ENCODE measurements at places on chromosomes 4 and X.

GRCh38 chrX:119989905-119990555 is 46.5 kb upstream of the NKAP start:
- DNase-seq: no peak

GRCh38 chr4:61909031-61909430 is 708.9 kb downstream of the ADGRL3 start:
- DNase-seq: no peak

GRCh38 chrX:134600714-134601113 is 57.6 kb downstream of the PLAC1 start:
- DNase-seq: no peak

- DNase-seq: peak; percentile 93
Observed at GRCh38 chr4:184400375-184400870, 73.9 kb downstream of the IRF2 start.

GRCh38 chrX:149950681-149951080 is 12.4 kb upstream of the EOLA2 start:
- DNase-seq: peak; percentile 10

GRCh38 chr4:87502580-87503238 is 26.5 kb downstream of the SPARCL1 start:
- DNase-seq: no peak

- no peak for DNase-seq
Observed at GRCh38 chrX:18753631-18754030, 46.2 kb downstream of the PPEF1 start.

DNA sequence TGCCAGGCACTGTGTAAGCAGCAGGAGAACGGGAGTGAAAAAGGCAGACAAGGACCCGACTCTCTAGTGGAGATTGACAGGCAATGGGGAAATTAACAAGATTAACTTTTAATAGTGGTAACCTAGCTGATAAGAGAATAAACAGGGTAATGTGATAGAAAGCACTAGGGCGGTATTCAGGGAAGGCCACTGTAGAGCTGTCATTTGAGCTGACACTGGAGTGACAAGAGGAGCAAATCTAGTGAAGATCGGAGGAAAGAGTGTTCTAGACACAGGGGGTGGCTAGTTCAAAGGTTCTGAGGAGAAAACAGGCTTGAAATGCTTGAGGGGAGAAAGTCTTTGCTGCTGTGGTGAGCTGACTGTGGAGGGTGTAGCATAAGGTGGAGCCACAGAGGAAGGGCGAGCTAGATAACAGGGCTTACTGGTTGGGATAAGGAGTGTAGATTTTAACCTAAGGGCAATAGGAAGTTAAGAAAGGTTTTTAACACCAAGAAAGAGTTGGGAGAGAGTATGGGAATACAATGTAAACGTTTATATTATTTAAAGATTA is 122.8 kb downstream of the SLC10A7 start:
- no peak for DNase-seq

- DNase-seq: no peak
Observed at GRCh38 chrX:134186362-134187121, 50.4 kb upstream of the CCDC160 start.

- DNase-seq: no peak
Observed at GRCh38 chrX:44989995-44990770, 117.2 kb downstream of the KDM6A start.

DNA sequence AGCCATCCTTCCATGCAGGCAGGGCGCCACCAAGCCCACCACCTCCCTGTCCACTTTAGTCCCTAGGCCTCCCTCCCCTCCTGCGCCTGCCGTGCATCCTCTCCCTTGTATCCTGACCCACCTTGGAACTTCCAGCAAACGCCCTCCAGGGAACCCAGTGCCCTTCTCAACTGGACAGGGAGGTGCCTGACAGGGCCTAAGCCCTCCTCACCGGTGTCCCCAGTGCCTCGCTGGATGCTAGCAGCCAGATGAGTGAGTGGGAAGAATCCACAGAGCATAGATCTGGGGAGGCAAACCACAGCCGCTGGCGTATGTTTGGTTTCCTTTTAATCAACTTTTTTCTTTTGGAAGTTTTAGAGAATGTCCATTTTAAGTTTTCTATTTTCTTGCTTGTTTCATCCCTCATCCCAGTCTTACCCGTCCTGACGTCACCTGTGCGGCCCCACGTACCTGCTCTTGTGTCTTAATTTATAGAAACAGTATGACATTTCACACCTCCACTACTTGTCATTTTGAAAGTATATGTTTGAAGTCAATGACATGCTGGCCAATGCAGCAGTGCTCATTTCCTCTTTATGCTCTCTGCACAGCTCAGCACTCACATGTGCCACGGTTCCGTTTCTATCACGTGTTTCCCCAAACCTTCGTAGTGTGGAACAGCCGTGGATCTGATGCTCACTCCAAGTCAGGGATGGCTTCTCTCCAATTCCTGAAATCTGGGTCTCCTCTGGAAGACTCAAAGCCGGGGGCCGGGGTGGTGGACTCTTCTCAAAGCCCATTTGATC is 3.4 kb upstream of the HMX1 start:
- DNase-seq: no peak

GRCh38 chrX:23287191-23287725 is 47.4 kb upstream of the PTCHD1 start:
- no peak for DNase-seq

DNA sequence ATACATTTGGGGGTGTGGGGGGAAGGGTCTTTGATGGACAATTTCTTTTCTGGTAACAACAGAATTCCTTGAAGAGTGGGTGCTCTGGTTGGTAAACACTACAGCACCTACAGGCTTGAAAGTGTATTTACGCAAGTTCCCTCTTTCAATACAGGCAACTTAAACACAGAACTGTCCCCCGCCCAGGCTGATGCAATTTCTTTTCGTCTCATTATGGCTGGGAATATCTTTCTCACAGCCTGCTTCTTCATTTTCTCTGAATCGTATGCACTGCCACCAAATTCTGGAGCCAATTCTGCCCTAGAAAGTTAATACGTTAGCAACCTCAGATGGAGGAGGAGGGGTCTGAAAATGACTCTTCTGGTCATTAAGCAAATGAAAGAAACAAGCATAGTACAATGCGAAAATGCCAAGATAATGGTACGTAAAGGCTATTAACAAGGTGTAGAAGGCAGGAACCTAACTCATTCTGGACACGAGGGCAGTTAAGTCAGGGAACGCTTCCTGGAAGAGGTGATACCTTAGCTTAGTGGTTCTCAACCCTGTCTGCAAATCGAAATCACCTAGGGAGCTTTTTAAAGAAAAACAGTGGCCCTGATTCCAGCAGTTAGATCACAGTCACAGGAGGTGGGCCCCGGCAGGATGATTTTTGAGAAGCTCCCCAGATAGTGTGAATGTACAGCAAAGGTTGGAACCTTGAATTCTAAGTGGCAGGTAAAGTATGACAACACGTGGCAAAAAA is 1.0 kb downstream of the AGA start:
- no peak for DNase-seq

- DNase-seq: no peak
Observed at GRCh38 chr4:159343116-159343515, 240.2 kb downstream of the RAPGEF2 start.

DNA sequence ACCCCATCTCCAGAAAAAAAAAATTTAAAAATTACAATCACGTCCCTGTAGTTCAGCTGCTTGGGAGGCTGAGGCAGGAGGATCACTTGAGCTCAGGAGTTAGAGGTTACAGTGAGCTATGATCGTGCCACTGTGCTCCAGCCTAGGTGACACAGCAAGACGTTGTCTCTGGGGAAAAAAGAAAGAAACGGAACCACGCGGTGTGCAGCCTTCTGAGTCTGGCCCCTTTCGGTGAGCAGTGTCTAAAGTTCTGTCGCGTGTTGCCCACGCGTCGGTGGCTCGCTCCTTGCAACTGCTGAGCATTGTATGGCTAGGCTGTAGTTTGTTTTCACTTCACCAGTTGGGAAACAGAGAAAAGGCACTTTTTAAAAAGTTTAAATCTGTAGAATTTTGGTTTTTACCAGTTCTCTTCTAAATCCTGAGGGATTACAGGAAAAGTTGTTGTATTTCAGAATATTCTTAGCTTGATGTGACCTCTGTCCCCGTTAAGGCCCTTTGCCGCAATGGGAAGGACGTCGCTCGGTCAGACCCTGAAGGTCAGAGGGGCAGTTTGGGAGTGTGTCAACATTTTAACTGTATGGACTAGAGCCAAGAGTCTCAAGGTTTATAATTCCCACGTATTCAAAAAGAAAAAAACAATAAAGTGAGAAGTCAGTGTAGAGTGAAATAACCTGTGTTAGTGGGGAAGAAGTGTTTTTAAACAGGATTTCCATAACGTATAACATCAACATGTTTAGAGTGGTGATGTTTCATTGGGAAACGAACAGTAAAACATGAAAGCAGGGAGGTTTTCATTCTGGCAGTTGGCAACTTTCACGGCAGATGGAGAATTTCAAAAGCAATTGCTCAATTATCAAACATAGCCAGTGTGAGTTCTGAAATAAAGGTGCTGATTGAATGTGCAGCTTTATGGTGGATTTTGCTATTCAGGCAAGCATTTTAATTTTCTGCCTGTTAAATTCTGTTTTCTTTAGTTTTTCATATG is 45.8 kb upstream of the MSANTD1 start:
- no peak for DNase-seq

- no peak for DNase-seq
Observed at GRCh38 chr4:173318648-173319211, 15.4 kb downstream of the HMGB2 start.

DNA sequence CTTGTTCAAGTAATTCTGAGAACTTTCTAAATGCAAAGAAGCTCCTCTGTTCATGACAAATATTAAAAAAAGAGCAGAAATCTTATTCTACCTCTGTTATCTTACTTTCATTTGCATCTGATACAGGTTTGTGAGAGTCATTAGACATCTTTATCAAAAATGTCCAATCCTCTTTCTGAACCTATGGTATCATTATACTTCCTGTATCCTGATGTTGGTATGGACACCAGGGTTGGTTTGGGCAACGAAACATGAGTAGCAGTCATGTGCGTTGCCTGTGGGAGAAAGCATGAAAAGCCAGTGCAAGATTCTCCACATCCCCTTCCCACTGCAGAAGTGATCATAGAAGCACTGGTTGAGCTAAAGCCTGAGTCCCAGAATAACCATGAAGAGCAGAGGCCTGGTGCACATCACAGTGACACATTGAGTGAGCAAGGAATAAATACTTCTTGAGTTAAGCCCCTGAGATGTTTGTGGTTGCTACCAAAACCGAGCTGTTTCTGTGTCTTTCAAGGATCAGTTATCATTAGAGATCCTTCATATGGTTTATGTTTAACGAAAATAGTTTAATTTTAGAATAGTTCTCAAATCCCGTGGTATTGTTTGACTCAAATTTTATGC is 197.2 kb downstream of the BANK1 start:
- DNase-seq: no peak

GRCh38 chr4:109820563-109820962 is 5.0 kb downstream of the GAR1 start:
- DNase-seq: peak; percentile 3

- DNase-seq: peak; percentile 59
Observed at GRCh38 chrX:13463608-13464007, 105.8 kb upstream of the EGFL6 start.

DNA sequence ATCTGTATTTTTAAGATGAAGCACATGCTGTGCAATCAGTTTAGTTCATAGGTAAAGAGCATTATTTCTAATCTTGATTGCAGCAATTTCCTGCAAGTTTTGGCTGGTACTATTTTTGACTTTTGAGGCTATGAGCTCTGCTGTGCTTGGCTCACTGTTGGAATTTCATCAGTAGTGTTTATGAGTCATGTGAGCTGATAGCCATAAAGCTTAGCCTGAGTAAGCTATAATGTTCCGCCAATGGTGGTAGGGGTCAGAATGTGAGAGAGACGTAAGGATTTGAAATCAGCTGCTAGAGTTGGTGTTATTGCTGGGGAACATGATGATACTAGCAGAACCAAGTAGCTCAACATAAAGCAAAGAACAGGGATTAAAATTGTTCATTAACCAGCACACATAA is 590.9 kb upstream of the GNPDA2 start:
- no peak for DNase-seq

- no peak for DNase-seq
Observed at GRCh38 chr4:100289946-100290345, 99.7 kb upstream of the DDIT4L start.

GRCh38 chr4:177308847-177309521 is 690 bp upstream of the NEIL3 start:
- no peak for DNase-seq

DNA sequence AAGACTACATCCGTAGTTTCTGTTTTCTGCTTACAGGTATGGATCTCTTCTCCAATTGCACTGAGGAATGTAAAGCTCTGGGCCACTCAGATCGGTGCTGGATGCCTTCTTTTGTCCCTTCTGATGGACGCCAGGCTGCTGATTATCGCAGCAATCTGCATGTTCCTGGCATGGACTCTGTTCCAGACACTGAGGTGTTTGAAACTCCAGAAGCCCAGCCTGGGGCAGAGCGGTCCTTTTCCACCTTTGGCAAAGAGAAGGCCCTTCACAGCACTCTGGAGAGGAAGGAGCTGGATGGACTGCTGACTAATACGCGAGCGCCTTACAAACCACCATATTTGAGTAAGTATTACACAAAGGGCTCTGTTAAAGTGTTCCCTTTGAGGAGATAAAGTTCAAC is 13.8 kb downstream of the PCDH10 start:
- DNase-seq: no peak

GRCh38 chrX:19639056-19639455 is 123.7 kb upstream of the MAP3K15 start:
- no peak for DNase-seq

- DNase-seq: peak; percentile 1
Observed at GRCh38 chr4:89434364-89434988, 126.9 kb upstream of the GPRIN3 start.

DNA sequence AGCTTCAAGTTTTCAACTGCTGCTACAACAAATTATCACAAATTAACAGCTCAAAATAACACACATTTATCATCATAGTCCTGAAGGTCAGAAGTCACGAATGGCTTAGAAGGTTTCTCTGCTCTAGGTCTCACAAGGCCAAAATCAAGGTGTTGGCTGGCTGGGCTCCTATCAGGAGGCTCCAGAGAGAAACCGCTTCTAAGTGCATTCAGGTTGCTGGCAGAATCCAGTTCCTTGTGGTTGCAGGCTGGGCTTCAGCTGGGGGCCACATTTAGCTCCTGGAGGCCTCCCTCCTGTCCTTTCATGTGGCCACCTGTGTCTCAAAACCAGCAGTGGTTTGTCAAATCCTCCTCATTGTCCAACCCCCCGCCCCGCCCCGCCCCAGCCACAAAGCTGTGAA is 15.4 kb downstream of the MRFAP1 start:
- DNase-seq: no peak

DNA sequence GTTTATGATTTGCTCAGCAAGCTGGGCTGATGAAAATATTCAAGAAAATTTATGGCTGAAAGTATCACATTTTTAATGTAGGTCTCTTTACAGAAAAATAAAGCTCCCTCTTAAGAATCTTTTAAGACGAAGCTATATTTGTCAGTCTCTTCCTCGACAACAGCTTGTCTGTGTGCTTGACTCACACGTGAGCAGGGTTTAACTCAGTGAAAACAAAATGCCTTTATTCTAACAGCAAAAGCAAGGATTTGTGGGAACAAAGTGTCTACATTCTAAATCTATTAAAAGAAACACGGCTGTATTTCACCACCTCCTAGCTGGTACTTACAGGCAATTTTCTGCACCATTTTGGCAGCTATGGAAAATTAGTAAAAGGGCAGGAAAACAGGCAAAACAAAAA is 75.5 kb downstream of the NYX start:
- DNase-seq: no peak

- no peak for DNase-seq
Observed at GRCh38 chrX:10608099-10608498, 12.3 kb downstream of the MID1 start.

Data from AG09309 (cell line).